ENCODE measurements at places on chromosomes 6 and 20.

DNA sequence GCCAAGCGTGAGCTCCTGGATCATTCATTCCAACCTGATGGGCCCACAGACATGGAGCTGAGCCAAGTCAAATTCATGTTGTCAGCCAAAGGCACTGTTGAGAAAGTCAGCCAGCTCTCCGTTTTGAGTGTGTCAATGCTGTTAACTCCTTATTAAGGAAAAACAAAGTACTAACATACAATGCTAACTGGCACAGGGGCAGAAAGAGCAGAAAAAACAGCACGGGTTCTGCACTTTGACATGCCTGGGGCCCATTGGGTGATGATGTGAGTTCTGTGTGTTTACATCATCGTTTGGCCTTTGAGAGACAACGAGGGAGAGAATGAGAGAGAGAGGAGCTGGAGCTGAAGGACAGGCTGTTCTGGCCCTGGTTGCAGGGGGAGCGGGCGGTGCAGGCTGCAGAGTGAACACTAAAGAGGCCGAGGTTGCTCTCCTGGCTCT, 85.9 kb downstream of the SMOC2 start:
- DNase-seq = no peak

DNA sequence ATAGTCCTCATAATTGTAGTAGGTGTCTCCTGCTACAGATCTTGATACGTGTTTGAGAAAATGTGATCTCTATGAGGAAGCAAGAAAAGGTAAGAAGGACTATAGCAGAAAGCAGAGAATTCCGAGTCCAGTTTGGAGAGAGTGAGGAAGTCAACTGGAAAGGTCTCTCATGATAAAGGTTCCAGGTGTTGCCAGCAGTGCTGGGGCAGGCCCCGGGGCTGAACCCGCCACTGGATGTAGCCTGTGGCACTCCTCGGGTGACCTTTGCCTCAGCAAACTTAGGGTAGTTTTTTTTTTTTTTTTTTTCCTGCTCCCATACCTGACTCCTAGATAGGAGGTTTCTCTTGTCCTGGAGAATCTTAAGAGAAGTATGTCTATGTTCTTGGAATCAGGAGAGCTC, 62.8 kb downstream of the FAM120B start:
- no peak for DNase-seq

- no peak for DNase-seq
Observed at GRCh38 chr20:63254606-63255384, 532 bp upstream of the NKAIN4 start.

DNA sequence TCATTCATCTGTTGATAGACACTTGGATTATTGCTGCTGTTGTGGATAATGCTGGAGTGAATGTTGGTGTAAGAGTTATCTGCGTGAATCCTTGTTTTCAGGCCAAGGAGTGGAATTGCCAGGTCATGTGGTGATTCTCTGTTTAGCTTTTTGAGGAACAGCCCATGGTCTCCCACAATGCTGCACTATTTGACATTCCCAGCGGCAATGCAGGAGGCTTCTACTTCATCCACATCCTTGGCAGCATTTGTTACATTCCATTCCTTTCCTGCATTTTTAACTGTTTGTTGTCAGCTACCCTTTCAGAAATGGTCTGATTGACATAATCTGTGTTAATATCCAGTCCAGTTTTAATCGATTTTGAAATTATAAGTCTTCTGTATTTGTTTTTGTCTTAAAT, 51.7 kb upstream of the CLDN20 start:
- no peak for DNase-seq

DNA sequence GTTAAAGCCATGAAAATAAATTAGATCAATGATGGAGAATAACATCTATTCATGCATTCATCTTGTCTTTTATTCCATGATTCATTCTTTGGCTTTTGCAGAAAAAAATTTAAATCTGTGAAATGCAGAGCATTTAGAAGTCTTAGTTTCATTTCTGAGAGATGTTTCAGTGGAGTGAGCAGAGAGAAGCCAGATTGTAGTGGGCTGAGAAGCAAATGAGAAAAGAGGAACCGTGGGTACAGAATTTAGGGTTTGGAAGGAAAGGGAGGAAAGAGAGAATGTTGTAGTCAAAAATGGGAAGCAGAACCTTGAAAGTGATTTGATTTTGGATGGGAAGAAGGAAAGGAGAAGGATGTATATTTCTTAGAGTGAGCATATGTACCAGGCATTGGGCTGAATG, 260.3 kb upstream of the MAN1A1 start:
- DNase-seq = no peak

DNA sequence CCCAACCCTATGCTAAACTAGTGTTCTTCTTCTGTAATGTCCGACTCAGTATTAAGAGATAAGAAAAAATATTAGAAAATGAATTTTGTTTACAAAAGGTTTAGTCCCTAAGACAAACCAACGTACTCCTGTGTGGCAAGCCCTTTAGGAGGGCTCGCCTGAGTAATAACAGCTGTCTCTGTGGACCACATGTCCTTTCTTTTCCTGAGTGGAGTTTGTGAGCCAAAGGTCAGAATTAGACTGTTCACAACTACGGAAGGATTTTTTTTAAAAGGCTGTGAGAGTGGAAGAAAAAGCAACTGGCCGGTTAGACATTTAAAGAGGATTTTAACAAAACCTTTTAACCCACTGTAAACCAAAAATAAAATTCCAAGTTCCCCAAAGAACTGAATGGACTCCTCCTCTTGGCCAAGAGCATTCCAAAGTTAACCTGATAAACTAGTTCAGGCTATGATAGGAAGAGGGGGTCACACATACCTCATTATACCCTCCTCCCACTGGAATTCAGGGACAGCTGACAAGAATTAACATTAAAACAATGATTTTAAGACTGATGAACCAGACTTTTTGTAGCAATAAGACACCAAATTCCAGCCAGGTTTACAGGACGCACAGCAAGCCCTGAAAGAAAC, 43.5 kb downstream of the FAM184A start:
- DNase-seq = no peak

DNA sequence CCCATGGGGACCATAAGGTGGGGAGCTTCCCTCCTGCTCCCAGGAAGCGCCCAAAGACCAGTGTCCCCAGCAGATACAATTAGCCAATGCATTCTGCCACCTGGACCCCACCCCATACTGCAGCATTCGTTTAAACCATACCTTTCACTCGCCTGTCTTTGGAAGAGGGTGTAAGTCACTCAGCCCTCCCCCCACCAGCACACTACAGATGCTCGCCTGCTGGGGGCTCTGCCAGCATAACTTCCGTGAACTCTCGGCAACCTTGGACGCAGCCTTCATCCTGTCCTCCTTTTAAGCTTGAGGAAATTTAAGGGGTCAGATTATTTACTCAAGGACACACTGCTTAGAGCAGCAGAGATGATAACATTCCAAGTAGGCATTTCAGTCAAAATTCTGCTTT, 94.4 kb upstream of the NAA20 start:
- DNase-seq = no peak

DNA sequence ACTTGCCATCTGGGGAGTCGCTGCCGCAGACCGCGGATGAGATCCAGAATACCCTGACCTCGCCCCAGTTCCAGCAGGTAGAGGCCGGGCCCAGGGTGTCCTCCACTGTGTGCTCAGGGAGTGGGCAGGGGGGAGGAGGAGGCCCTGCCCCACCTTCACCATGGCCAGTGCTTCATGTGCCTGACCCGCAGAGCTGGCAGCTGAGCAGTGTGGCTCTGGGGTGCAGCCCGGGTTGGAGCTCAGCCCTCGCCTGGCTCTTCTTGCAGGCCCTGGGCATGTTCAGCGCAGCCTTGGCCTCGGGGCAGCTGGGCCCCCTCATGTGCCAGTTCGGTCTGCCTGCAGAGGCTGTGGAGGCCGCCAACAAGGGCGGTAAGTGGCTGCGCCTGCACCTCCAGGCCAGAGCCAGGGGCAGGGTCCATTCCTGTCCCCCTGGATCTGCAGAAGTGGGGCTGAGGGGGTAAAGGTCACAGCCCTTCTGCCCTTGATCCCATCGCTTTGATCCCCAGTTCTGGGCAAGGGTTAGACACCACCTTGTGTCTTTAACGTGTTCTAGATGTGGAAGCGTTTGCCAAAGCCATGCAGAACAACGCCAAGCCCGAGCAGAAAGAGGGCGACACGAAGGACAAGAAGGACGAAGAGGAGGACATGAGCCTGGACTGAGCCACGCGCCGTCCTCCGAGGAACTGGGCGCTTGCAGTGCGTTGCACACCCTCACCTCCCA, 5.5 kb downstream of the ADRM1 start:
- no peak for DNase-seq

Data from stimulated activated CD4-positive, alpha-beta T cell treated with anti-CD3 and anti-CD28 coated beads, Interleukin-1b, Interleukin-23, amount 100 ng/mL, for 24 hours (primary cell).